CD8-positive, alpha-beta memory T cell (primary cell): ENCODE measurements at places on chromosomes 1 and 21.

DNA sequence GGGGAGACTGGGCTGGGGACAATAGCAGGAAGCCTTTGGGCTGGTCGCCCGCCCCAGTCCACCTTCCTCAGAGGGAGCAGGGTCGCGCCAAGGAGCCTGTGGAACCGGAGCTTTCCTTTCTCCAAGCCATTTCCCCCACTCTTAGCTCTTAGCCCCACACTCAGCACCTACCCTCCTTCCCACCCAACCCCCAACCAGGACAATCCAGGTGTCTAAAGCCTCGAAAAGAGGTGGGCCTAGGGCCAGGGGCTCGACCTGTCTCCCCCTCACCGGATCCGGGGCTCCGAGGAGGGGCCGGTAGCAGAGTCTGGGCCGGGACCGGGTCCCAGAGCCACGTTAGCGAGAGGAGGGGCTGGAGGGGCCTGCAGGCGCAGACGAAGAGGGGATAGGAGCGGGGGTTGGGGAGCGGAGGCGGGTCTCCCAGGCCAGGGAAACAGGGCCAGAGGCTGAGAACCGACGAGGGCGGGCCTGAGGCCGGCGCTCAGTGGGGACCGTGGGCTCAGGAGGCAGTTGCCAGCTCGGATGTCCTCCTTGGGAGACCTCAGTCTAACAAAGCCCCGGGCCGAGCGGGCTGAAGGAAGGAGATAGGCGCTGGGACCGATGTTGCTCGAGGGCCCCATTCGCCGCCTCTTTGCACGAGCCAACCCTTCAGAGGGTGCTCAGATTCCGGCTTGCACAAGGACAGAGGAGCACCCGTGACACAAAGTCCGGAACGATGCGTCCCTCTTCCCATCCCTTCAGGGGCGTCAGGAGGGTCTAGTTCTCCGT, 943 bp downstream of the SEMA6C start:
- peak; percentile 17 for DNase-seq

DNA sequence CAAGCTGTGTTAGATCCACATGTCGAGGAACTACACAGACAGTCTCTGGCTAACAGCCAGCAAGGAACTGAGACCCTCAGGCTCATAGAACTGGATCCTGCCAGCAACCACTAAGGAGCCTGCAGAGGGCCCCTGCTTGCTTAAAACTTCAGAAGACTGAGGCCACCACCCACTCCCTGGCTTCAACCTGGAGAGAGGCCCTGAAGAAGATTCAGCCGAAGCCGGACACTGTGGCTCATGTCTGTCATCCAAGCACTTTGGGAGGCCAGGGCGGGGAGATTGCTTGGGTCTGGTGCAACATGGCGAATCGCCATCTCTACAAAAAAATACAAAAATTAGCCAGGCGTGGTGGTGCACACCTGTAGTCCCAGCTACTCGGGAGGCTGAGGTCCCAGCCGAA, 92.6 kb upstream of the TMPRSS2 start:
- no peak for DNase-seq

DNA sequence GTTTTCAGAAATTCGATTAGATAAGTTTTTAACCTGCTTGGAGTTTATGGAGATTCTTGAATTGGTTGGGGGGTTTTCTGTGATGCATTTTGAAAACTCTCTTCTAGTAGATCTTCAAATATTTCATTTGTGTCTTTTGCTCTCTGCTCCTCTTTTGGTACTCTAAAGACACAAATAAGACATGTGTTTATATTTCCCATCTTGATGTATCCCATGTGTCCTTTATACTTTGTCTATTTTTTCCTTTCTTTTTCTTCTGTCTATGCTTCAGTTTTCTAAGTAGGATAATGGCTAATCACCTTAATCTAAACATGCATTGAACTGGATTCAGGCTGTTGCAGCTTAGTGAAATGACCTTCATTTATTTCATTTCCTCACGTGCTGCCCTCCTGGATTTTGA, 63.8 kb upstream of the C1orf87 start:
- DNase-seq: no peak

- no peak for DNase-seq
Measured at GRCh38 chr1:201305815-201306214, 22.5 kb downstream of the PKP1 start.

GRCh38 chr1:46769028-46769740, 29.7 kb upstream of the CYP4B1 start:
- DNase-seq: no peak

DNA sequence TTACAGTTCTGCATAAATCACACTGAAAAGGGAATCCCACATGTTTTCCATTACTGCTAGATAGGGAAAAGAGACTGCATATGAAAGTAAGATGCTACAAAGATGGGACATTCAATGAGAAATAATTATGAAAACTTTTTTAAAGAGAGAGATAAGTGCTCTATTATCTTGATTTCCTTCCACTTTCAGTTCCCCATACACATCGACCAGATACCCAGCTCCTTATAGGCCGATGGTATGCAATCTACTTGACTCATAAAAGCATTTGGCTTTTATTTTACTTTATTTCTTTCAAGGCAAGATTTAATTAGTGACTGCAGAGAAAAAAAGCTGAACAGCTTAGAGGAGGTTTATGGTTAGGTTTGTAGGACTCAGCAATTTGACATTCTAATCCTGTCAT, 13.1 kb downstream of the BRINP2 start:
- DNase-seq: no peak

GRCh38 chr1:206441336-206441967, 28.8 kb upstream of the IKBKE start:
- no peak for DNase-seq

- no peak for DNase-seq
Measured at GRCh38 chr1:43372172-43372571, 4.4 kb upstream of the ELOVL1 start.

DNA sequence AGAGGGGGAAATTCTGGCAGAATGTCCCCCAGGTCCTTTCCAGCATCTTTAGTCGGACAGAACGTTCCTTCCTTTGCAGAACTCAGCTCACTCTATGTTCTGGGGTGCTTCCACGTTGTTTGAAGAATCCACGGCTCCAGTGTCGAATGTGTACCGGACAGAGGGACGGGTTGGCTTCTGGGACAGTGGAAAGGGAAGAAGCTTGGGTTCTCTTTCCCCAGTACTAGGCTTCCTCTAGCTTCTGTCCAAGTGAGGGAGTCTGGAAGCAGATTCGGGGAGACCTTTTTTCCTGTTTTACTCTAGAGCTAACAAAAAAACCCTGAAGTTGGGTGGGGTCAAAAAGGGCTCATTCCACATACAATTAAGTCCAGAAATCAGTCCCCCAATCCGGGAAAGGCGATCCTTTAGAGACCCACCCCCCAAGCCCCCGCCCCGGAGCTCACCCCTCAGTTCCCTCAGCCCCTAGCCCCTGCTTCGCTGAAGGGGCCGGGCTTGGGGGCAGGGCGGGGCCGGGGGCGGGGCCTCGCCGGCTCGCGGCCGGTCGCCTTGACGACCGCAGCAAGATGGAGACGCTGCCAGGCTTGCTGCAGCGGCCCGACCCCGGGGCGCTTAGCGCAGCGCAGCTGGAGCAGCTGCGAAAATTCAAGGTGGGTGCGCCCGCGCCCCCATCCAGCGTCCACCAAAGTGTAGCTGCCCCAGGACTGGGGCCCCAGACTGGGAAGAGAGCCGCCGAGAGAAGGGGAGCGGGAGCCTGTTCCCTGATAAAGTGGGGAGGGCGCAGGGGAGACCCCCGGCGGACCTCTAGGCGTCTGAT, at the start of gene RIIAD1:
Gene RIIAD1 (plus strand): TSS at position 549 of the 814 bp plus-strand sequence. CDS start 15 bp downstream, at position 564.
- peak; percentile 65 for DNase-seq

DNA sequence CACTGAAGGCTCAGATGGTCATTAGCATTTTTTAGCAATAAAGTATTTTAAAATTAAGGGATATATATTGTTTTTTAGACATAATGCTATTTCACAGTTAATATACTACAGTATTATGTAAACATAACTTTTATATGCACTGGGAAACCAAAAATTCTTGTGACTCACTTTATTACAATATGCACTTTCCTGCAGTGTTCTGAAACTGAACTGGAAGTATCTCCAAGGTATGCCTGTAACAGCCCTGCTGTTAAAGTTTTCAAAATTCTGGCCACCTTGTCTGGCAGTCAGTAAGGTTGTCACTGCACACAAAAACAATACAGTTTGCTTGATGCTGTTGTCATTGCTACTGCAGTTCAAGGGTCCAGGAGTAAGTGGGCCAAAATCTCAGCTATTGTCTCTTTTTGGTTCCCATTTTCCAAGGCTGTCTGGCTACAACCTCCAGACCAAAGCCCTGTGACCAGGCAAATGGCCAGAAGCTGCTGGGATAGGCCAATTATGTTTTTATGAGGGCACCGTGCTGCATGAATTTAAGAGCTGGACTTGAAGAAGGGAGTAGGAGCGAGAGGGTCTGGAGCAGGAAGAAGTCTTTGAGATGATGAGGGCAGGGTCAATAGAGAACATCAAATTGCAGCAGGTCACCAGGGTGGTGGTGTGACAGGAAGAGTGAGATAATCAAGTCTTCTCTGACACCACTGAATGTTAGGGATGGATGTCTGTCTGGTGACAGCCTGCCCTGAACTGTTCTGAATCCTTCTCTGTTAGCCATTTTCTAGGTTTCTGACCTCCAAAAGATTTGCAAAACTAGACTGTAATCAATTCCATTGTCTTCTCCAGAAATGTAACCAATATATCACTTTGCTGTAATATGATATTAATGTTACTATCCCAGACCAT, 82.3 kb upstream of the CACHD1 start:
- no peak for DNase-seq

DNA sequence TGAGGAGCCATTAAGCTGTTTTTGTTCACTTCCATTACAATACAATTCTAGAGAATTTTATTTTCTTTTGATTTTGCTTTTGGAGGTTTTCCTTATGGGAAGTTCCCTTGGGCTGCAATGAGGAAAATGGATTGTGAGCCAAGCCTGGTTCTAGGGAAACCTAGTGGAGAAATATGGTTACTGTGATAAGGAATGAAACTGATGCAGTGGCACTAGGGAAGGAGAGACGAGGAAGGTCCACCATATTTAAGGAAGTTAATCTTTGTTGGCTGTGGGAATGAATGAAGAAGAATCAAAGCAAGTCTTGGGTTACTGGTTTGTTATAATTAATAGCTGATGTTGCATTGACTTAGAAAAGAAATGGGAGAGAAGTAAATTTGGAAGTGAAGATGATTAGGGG, 28.4 kb downstream of the CHML start:
- no peak for DNase-seq

GRCh38 chr1:98048244-98048643, 127.4 kb upstream of the DPYD start:
- peak; percentile 75 for DNase-seq

DNA sequence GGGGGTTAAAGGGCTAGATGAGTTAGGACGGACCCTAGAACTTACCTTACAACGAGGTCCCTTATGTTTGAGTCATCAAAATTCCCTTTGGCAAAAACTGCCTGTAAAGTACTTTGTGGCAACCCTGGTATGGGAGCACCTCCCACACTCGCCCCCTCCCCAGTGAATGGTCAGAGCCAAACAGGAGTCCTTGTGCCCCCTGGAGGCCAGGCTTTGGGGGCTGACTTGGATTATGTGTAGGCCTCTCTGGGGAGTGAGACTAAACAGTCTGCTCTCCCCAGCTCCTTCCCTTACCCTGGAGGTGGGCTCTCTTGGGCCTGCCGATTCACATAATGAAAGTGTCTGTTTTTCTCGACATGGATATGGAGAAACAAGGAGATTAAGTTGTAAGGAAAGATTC, 81.2 kb downstream of the ADCY10 start:
- DNase-seq: no peak

DNA sequence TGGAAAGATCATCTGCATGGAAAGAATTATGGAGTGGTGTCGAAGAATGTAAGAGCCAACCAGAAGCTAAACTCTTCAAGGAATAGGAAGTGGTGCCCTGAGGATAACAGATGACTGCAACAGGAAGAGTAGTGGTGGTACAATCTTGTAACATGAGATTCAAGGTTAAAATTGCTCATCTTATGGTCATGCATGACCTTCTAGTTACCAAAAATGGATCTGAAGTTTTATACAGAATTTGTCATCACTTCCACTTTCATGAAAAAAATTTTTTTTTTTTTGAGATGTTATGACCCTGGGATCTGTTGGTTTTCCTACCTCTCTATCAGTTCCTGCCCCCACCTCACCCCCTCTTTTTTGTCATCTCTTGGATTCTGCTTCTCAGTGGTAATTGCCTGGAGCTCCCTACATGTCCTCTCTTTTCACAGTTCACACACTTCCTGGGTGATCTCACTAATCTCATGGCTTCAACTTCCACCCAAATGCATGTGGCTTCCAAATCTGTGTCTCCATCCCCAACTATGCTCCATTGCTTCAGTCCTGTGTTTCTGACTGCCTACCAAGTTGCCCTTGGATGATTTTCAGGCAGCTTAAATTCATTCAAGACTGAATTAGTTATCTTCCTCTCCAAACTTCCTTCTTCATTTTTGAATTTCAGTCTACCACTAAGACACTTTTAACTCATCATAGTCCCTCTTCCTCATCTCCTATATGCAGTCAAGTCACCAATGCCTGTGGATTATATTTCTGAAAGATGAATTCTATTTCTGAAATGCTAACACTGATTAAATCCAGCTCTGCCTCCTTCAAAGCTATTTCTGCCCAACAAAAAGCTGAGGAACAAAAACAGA, 48.4 kb downstream of the SLAMF6 start:
- no peak for DNase-seq

DNA sequence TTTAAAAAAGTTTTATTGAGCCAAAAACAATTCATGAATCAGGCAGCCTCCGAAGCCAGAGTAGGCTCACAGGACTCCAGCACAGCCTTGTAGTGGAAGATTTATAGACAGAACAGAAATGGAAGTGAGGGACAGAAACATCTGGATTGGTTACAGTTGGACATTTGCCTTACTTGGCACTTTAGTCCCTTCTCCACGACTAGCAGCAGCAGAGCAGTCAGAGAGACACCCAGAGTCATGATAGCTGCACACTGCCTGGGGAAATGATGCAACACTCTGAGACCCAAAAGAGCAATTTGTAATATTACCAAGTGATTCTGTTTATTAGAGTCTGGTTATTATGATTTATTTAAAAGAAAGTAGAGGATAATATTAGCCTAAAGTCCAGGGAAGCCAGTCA, 72.2 kb upstream of the KRTAP11-1 start:
- no peak for DNase-seq

DNA sequence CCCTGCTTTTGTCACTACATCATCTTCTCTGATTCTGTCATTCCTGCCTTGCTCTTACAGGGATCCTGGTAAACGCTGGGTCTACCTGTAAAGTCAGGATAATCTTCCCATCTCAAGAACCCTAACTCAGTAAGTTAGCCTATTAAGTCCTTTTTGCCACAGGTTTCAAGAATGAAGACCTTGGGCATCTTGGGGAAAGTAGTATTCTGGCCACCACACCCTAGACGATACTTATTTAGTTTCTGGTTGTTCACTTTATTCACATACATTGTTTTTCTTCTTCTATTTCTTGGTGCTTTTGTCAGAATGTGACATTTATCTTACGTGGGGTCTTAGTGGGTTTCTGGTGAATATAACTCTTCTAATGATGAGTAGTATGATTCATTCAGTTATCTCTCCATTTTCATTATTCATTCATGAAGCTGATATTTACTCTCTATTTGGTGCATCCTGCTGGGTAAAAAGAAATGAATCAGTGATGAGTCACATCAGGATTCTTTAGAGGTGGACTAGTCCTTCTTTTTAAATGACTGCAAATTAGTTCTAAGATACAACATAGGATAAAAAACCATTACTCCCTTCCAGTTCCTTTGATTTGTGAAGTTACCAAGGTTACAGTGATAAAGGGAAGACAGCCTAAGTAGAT, 514.4 kb upstream of the B3GALT2 start:
- DNase-seq: no peak
